ENCODE measurements at places on chromosomes 5 and 9.
A peak's percentile ranks its signal among the peaks of the same experiment; 100 is the strongest.

GRCh38 chr5:151961557-151961956 lies 36.9 kb upstream of the GLRA1 start:
- DNase-seq: no peak

DNA sequence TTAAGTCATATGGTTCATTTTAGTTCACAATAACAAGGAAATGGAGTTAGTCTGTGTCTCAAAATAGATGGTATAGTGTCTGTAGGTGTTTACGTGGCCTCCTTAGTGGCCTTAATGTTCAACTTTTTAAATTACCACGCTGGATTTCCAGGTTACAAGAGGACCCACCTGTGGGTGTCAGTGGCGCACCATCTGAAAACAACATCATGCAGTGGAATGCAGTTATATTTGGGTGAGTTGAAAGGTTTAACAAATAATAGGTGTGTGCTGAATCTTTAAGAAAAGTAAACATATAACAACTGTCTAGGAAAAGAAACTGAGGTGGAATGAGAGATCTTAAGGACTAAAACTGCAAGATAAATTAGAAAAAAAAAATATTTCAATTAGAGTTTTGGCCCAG lies 2.9 kb downstream of the UBE2B start:
- DNase-seq: no peak

DNA sequence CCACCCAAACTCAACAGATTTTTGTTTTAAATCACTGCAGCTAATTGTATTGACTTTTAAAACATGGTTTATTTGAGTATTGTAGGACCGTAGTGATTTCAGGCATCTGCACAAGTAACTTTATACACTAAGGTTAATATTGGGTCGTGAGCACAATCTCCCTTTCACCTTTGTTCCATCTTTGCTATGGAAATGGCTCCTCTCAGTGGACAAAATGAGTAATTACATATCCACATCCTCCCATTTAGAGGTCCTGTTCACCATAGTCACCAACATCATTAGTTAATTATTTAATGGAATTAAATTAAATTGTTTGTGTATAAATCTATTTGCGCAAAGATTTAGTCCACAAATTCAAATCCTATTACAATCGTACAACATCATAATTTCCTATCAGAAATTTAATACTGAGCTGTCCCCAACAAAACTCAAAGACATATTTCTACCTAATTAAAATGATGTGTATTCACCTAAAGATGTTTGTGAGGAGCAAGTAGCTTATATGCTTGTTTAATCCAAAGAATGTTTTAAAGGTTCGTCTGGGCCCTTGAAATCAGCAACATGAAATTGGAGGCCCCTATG lies 173.0 kb upstream of the DAPK1 start:
- no peak for DNase-seq

DNA sequence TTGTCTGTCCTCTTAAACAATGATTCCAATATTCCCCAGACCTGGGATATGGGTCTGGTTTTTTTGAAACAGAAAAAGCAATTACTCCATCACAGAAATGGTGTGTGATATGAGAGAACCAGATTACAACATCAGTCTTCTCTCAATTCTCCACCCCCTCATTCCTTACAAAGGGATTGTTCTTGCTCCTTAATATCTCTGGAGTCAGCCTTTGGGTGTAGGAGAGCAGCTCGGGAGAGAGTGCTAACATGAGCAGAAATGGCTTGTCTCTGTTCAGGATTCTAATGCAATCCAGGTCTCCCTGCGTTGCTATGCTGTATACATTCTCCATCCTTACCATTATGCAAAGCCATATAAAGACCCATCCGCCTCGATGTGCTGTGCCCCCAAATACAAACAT lies 32.7 kb downstream of the ZFAND5 start:
- DNase-seq: no peak

- DNase-seq: no peak
Measured at GRCh38 chr5:81717226-81717625, 33.7 kb downstream of the SSBP2 start.

GRCh38 chr5:115343855-115344254 lies 47.4 kb upstream of the CCDC112 start:
- no peak for DNase-seq

GRCh38 chr9:87707805-87708506 lies 18.0 kb upstream of the CTSL start:
- DNase-seq: no peak

DNA sequence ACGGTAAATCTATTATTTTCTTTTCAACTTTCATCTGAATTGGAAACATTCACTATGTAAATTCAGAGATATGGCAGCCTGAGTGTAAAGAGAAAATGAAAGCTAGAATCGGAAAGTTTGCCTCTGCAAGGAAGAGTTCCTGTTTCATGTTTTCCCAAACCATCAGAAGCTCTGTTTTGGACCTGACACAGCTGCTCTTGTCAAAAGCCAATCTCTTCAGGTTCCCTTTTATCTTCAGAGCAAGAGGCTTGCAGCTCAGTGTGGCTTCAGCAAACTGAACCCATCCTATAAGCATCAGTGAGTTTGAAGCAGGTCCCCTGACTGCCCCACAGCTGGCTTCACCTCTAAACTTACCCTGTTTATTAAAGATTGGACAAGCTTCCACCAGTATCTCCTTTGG lies 1099.7 kb downstream of the DTWD2 start:
- no peak for DNase-seq

DNA sequence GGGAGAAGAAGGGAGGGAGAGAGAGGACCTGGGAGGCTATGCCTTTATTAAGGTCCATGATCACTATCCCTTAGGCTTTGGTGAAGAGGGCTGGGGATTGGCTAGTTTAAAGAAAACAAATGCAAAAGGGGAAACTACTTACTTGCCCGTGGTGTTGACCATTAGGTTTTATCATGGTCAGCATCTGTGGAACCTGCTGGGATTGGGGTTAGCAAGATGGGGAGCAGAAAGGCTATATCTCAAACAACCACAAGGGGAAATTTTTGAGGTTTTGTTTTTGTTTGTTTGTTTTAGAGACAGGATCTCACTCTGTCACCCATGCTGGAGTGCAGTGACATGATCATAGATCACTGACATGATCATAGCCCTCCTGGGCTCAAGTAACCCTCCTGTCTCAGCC lies 9.0 kb upstream of the RAD23B start:
- no peak for DNase-seq

GRCh38 chr5:77560677-77561263 lies 68.7 kb upstream of the WDR41 start:
- DNase-seq: no peak

- DNase-seq: no peak
Measured at GRCh38 chr5:14767053-14767452, 102.5 kb downstream of the OTULIN start.

DNA sequence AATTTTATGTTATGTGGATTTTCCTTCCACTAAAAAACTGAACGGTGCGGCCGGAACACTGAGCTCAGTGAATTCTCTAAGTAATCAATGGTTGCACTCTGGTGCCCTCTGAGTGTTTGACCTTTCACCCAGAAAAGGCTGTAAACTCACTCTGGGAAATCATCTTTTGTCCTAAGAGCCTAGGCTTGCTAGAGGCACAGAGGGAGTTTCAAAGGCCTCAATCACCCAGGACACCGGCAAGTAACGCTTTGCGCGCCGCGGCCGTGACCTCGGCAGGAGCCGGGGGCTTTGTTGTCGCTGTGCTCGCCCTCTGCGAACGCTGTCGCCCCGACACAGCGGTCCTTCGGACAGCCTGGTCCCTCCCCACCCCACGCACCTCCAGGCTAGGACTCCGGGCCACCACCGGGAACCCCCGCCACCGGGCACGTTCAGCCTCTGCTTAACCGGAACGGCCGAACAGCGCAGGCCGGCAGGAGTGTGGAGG lies 703 bp downstream of the ISCA1 start:
- peak; percentile 79 for DNase-seq

GRCh38 chr5:1330146-1330846 lies 14.6 kb downstream of the CLPTM1L start:
- DNase-seq: no peak

DNA sequence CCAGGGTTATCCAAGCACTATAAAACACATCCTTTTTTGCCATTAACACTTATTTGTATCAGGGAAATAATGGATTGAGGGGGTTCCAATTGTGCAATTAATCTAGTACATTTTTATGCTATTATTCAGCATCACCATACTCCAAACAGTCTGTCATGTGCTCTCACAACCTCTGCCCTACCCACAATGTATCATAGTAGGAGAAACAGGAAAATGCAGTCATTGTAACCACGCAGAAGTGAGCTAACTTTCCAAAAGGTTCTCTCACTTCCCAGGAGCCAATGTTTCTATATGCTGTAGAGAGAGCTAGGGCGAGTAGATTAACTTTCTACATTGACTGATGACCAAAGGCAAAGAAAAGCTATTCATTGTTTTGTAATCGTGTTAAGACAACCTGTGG lies 29.8 kb downstream of the DAB2 start:
- no peak for DNase-seq

DNA sequence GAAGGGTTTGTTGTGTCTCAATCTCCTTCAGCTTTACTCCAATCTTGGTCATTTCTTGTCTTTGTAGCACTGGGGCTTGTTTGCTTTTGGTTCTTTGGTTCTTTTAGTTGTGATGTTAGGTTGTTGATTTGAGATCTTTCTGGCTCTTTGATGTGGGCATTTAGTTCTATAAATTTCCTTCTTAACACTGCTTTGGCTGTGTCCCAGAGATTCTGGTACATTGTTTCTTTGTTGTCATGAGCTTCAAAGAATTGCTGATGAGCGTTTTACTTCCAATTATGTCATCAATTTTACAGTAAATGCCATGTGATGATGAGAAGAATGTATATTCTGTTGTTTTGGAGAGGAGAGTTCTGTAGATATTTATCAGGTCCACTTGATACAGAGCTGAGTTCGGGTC lies 353.3 kb downstream of the MAN2A1 start:
- DNase-seq: no peak

- DNase-seq: no peak
Measured at GRCh38 chr5:73284220-73284795, 111.3 kb downstream of the TMEM174 start.

- no peak for DNase-seq
Measured at GRCh38 chr9:94648185-94648584, 8.9 kb upstream of the FBP1 start.

DNA sequence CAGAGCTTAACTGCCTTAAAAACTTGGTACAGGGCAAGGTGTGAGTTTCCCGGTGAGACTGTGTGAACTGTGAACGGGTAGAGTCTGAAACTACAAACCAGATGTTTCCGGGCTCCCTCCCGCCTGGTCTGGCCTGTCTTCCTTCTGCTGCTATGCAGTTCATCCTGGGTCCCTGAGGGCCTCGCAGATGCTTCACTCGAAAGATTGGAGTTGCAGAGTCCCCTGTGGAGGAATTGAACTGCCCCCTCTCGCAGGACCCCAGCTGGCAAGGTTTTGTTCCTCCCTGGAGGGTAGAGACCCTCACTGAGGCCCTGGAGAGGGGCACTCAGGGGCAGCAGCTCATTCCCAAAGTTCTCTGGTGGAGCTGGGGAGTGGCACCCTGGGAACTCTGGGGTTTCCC lies 533 bp downstream of the DCANP1 start:
- peak; percentile 51 for DNase-seq

- DNase-seq: no peak
Measured at GRCh38 chr5:57703721-57704120, 221.1 kb upstream of the ACTBL2 start.

DNA sequence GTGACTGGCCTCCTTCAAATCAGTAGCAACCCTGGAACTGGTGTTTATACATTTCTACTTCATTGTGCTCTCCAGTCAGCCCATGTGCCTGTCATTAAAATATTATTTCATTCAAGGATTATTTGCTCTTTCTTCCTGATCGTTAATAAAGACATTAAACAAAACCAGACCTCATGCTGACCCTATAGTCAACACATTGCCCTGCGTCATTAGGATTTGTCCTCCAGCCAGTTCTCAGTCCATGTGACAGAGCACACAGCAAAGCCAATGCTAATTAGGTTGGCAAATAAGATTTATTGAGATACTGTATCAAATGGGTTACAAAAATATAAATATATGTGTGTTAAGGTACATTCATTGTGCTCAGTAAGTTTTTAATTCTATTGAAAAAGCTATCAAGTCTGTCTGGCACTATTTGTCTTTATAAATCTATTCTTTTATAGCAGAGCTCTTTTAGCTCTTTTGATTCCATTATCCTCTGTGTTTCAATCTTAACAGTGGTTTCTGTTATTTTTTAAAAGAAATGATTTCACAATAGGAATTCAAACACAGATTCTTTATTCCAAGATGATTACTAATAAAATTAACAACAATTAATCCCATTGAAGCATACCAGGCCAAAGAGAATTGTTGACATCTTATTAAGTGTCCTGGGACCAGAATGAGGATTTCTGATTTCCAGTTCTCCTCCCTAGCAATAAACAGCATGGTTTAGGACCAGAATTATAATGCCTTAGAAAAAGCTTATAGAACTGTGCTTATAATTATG lies 209.4 kb upstream of the RGMB start:
- no peak for DNase-seq

GRCh38 chr9:137406876-137407589 lies 15.9 kb downstream of the EXD3 start:
- DNase-seq: no peak

GRCh38 chr5:531101-531748 lies 7.0 kb upstream of the SLC9A3 start:
- no peak for DNase-seq

DNA sequence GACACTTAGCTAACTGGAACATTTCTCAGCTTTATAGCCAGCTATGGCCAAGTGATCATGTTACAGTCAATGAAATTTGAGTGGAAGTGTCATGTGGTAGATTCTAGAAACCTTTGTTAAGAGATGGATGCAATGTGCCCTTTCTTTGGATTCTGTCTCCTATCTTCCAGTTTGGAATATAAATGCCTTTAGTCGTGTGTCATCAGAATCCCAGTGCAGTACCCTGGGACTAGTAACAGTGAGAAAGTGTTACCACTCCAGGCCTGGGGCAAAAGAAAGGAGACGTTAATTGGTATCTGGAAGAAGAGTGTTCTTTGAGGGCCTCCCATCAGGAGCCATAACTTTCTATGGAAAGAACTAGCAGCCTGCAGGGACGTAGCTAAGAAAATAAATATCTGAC lies 149.6 kb downstream of the SNX18 start:
- no peak for DNase-seq

DNA sequence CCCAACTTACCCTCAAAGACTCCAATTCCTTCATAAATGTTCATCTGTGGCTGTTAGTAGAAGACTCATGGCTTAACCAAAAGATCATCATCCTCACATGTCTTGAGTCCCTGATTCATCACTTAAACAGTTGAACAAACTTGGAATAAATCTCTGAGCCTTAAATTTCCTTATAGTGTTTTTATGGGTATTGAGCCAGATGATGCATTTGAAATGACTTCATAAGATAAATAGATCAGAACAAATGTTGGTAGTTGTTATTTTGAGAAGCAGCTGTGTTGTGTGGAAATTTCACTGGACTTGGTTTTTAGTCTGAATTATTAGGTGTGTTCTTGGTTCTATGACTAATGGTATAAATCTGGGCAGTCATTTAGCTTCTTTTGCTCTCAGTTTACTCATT lies 236.2 kb downstream of the NNT start:
- DNase-seq: no peak

DNA sequence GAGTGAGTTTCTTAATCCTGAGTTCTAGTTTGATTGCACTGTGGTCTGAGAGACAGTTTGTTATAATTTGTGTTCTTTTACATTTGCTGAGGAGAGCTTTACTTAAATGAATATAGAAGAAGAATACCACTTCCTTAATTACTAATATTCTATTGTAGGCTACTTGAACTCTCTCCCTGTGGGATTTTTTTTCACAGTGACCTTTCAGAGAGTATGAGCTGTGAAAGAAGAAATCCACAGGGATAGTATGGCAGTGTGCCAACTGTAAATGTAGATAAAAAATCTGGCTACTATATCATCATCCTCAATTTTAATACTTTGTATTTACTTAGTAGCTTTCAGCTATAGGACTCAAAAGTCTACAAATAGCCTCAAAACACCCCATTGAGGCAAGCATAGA lies 67.3 kb downstream of the COMMD10 start:
- DNase-seq: no peak

Measured in cardiac septum (tissue), 1 donor.